ENCODE measurements at places on chromosomes 5 and 9. TPM values are rescaled to one million over a fixed set of nuclear protein-coding genes. Genes with fewer than 3 reads are reported as not detected.

GRCh38 chr9:124347968-124348358, 67.3 kb downstream of the PSMB7 start:
- no peak for DNase-seq

- DNase-seq, result no peak
Measured at GRCh38 chr5:173590436-173591055, 25.9 kb downstream of the BOD1 start.

GRCh38 chr5:126984632-126985031, 45.7 kb downstream of the MARCHF3 start:
- DNase-seq, result no peak

DNA sequence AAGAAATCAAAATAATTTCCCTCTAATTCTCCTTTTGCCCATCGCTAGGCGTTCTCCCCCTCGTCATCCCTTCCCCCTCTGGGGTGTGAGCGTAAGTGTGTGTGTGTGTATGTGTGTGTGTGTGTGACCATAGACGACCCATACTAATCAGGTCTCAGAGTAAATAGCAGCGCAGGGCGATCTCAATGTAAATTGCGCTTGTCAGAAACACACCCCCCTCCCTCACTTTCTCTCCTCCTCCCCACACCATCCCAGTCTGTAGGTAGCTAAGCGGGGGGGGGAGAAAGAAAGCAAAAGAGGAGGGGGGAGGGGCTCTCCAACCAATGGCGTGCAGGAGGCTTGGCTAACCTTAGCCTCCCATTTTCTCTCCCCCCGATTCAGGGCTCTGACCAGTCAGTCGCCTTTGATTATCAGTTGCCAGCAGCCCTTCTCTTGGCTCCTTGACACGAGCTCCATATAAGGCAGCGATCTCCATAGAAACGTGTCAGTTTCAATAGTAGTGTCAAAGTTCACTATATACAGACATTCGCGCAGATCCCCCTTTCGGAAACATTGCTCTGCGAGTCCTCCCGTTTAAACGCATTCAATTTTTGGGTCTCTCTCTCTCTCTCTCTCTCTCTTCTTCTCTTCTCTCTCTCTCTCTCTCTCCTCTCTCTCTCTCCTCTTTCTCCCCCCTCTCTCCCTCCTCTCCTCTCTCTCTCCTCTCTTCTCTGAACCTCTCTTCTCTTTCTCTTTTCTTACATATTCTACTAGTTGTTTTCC, at the start of gene NR2F1:
TSS of gene NR2F1 (plus strand) at position 546 of the 762 bp plus-strand sequence. CDS start 1,802 bp downstream, outside the sequence.
- peak; percentile 95 for DNase-seq

GRCh38 chr5:61572959-61573358, 240.9 kb downstream of the ZSWIM6 start:
- DNase-seq, result no peak

DNA sequence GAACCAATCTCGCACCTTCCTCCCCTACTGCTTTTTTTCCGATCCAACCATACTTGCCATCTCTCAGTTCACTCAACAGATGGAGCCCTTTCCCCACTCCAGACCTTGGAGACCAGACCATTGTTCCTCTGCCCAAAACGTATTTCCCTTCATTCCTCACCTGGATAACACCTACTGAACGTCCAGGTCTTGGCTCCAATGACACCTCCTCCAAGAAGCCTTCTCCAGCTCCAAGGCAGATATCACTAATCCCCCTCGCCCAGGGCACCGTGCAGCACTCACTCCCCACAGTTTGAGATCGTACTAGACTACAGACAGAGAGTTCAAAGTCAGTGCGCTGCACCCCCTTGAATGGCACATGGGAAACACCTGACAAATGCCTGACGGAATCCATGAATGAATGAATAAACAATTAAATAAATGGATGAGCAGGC, 47.1 kb upstream of the AKNA start:
- no peak for DNase-seq

DNA sequence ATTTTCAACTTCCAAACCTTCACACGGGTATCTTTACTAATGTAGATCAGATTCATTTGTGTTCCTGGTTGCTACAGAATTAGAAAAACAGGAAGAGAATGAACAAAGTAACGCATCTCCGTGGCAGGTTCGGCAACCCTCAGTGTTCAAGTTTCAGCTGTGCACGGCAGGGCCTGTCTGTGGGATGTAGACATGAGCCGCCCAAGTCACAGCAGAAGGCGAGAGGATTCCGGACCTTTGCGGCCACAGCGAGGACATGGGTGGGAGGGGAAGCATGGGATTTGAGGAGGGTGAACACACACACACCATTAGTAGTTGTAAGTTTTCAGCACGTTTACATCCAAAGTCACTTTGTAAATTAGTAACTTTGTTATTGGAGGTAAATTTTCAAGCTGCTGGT, 31.7 kb upstream of the CEP72 start:
- no peak for DNase-seq

DNA sequence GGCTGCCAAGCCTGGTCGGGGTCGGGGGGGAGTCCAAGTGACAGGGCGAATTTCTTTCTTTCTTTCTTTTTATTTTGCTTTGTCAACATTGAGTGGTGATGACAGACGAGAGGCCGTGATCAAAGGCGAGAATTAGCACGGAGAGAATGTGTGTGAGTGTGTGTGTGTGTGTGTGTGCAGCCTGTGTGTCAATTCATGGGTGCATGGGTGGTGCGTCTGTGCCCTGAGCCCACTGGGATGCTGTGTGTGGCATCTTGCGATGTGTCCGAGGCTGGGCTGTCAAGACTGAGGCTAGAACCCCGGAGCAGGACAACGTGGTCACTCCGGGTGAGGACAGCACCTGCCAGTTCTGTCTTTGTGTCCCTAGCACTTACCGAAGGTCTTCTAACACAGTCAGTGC, 4.7 kb upstream of the FIBCD1 start:
- DNase-seq, result no peak

Gene PDGFRB
- 140 TPM for polyA plus RNA-seq

Gene UNC5A
- 0.35 TPM for polyA plus RNA-seq

DNA sequence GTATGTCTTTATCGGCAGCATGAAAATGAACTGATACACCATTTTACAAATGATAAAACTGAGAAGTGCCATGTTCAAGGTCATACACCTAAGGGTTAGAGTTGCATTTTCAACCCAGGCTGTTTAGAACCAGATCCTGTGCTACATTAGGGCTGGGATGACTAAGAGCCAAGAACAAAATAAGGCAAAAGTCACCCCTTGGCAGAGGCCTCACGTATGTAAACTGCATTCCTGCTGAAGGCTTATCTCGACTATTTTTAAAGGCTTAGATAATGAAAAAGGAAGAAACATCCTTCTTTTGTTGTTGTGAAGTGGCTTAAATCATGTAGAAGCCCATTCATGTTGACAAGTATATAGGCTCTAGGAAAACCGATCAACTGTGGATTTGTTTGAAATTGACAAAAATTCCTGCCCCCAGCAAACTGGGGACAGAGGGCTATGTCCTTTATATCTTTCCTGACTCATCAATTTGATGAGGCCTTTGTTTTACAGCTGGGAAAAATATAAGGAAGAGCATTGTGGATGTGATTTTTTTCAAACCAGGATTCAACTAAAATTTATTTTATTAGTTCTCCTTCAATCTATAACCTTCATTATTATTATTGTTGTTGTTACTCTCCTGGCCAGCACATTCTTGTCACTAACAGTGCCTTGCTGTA, 196.5 kb downstream of the SNX18 start:
- no peak for DNase-seq

DNA sequence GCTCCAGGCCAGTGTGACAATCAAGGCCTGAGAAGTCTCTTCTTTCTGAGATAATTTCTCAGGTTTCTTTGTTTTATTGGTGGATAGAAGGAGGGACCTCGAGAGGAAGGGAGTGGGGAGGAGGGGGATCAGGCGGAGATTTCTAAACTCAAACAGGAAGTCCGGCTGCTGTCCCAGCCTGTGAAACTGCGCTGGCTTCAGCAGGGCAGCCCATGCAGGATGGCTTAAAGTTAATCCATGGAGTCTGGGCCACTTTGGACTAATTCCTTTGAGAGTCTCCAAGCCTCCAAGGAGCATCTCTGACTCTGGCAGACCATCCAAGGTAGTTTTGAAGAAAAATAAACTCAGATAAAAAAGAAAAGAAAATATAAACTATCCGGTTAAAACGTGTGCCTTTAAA, 378.5 kb downstream of the MLLT3 start:
- DNase-seq, result no peak

DNA sequence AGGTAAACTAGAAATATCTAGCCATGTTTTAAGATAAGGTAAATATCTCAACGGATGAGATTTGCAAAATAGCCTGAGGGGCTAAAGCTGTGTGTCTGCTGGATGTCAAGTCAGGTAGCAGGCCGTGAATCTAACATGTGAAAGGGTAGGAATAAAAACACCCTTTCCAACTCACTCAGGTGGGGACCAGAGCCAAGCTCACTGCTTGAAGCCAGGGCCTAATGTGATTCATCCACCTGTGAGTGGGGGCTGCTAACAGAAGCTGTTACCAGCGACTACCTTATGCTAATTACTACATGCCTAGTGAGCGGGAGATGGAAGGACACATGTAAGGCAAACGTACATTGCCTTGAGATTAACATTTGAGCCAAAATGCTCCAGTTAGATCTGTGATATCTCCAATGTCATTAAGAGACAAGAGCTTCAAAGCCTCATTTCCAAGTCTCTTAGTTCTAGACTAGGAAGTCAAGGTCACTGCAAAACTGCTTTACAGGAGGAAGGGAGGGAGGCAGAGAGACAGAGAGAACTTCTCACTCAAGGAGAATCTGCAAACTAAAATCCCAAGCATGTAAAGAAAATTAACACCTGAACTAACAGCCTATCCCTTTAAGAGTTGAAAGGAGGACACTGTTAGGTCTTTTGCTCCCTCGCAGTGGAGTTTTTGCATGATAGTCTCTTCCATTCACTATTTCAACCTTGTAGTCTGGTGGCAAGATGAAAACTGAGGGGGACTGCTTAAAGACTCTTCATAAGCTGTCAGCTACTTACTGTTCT, 141.6 kb upstream of the RPS23 start:
- no peak for DNase-seq

DNA sequence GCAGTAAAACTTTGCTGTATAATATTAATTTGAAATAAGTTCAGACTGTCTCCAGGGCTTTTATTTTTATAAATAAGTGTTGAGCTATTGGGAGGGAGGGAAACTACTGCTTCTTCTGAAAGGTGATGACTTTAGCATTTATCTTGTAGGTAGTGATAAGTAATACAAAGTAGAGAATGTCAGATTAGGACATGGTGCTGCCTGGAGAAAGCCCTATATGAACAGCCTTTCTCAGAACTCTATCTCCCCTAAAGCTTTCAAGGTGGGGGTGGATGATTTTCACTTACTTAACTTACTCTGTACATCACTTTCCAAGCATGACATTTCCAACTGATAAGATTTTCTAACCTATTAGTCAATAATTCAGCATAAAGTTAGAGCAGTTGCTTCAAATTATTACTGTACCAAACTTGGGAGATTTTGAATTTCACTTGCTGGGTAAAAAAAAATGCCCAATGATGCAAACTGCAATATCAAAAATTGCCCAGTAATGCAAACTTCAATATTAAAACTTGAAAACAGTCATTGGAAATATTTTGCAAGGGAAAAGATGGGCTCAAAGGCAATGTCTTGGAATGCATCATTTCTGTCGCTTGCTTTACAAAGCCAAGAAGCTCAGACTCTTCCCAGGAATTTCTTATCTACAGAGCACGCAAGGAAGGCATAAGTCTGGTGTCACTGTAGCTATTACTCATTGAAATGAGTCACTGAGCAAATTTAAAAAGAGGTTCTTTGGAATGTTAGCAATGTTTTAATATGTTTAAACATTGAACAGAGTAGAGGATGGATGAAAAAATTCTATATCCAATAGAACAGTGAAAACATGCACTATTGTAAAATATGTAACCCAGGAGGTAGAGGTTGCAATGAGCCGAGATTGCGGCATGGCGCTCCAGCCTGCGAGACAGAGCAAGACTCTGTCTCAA, 569.5 kb downstream of the PSAT1 start:
- no peak for DNase-seq

GRCh38 chr5:135192351-135192750, 158.3 kb upstream of the PITX1 start:
- DNase-seq, result no peak

- DNase-seq, result no peak
Measured at GRCh38 chr9:23621188-23621587, 204.9 kb downstream of the ELAVL2 start.

DNA sequence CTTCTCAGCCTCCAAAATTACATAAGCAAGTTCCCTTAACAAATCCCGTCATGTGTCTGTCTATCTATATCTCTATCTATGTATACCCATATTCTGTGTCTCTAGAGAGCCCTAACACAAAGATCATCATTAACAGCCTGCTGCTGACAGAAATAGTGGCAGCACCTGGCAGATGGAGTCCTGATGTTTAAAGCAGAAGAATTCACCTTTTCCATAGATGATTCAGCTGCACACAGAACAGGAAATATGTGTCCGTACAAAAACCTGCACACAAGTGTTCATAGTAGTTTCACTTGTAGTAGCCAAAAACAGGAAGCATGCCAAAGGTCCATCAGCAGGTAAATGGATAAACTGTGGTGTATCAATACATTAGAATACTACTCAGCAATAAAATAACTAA, 45.0 kb upstream of the ACO1 start:
- no peak for DNase-seq

GRCh38 chr9:124776954-124777648, at the start of gene OLFML2A:
OLFML2A (plus strand) TSS chr9:124777133; CDS start chr9:124777271, 138 bp downstream.
- no peak for DNase-seq

Gene NR4A3
- polyA plus RNA-seq, result 0.35 TPM

DNA sequence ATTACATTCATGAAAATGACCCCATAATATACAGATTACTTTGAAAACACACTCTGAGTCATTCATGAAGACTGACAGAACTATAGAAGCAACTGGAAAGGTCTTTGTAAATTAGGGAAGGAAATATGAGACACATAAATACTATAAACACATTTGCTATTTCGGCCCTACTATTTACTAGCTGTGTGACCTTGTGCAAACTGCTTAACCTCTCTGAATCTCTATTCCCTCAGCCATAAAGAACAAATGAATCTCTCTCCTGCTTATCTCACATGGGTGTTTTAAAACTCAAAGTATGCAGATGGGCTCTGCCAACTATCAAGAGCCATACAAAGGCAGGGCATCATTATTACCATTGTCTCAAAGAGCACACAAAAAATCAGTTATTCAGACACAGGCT, 52.9 kb downstream of the APBA1 start:
- DNase-seq, result no peak

All from left renal cortex interstitium (tissue), 4 donors.